Fibroblast of pulmonary artery (primary cell): ENCODE measurements at places on chromosomes 1 and 21.
A peak's percentile ranks its signal among the peaks of the same experiment; 100 is the strongest.

GRCh38 chr1:206890125-206891060 is 6.8 kb upstream of the IL24 start:
- peak; percentile 98 for DNase-seq

GRCh38 chr1:165862448-165862847 is 35.0 kb downstream of the UCK2 start:
- DNase-seq = no peak

GRCh38 chr1:212754193-212754592 is 37.4 kb downstream of the NSL1 start:
- no peak for DNase-seq

- DNase-seq = no peak
Observed at GRCh38 chr1:186113461-186113860, 261.6 kb downstream of the TPR start.

DNA sequence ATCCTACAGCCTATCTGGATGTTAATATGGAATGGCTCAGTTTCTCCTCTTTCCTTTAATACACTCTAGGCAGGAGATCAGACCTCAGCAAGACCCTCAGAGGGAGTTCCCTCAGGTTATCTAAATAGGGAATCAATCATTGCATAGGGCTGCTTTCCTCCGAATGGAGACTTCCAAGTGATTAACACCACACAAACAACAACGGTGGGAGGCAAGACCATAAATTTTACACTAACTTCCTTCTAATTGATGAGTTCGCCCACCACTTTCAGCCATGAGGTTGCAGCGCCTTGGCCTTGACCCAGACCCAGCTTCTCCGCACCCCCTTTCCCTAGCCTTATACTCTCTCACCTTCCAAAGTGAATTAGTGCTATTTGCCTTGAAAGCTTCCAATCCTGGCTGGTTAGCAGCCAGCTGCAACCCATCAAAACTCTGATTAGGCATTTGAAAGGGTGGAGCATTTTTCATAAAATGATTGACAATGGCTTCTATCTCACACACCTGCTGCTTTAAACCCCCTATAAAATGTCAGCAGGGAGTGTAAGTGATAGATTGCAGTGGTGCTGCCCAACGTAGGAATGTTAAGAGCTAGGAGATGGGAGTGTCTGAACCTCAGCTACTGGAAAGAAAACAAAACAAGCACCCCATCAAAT is 534.9 kb upstream of the USP24 start:
- DNase-seq = no peak

GRCh38 chr1:31669786-31670592 is 25.3 kb upstream of the PEF1 start:
- DNase-seq = peak; percentile 62

DNA sequence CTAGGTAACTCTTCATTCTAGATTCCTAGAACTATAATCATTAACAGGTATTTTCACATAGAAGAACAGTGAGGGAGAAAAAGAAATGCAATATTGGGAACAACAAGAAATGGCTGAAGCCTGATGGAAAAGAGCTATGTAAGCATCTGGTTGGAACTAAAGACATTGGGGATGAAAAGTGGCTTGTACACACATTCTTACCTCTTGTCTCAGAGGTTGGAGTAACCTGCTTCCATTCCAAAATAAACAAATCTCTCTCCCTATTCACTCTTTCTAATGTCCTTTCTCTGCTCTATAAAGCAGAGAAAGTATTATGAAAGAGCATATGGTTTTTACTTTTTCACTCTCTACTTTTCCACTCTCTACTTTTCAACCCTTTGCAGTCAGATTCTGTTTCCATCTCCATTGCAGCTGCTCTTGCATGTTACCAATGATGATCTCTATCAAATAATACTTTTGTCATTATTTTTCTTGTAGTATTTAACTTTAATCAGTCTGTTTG is 37.5 kb downstream of the CMPK1 start:
- no peak for DNase-seq

DNA sequence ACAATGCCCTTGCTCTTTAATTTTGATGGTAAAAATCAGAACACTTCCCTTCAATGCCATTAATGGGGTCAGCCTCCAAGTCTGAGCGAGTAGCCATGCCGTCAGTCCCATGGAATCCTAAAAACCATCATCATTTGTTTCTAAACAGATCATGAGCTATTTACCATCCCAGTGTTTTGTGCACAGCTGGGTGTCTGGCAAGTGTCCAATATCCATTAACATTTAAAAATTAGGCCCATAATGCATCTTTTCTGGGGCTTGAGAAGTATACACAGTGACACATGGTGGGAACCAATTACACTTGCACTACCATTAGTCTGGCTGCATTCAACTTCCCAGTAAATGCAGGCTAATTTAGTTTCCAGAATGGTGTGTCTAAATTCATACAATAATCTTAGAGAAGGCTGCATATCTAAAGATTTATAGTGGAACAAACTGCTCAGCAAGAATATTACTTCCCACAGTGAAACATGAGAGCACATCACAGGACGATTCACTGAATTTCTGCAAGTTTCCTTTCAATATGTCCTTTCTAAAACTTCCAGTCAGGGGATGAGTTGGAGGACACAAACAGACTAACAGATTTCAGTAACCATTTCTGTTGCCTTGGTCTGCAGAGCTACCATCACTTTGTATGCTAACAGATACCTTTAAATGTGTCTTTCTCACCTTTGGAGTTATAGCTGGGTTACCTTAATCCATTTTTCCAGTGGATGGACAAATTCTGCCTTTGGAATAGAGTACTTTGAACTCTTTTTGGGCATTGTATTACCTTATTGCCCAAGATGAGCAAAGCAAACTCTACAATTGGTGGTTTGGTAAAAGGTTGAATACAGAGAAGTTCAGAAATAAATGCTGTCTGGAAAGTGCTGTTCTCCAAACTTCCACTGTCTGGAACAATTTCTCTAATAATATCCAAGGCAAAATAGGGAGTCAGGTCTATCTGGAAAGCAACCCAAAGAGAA is 258.0 kb downstream of the PTBP2 start:
- DNase-seq = no peak

DNA sequence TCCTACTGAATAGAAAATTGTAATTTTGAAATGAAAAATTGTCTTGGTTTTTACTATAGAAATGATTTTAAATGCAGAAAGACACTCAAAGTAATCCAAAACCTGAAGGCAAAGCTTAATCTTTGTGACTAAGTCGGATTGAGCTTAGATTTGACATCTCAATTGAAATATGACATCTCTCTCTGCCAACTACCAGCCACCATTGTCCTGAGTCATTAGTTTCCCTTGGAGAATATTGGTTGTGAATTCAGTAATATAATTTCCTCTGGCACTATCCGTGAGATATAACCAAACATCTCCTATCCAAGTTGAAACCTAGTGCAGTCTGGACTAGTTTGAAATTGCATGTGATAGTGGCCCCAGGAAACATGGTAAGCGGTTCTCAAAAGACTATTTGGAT is 37.1 kb downstream of the PLA2G4A start:
- DNase-seq = no peak

GRCh38 chr1:76510672-76511557 is 356.4 kb upstream of the ST6GALNAC5 start:
- DNase-seq = no peak

GRCh38 chr1:65048335-65048734 is 82.0 kb upstream of the JAK1 start:
- DNase-seq = no peak

- DNase-seq = no peak
Observed at GRCh38 chr21:45409466-45410150, 4.6 kb downstream of the COL18A1 start.

DNA sequence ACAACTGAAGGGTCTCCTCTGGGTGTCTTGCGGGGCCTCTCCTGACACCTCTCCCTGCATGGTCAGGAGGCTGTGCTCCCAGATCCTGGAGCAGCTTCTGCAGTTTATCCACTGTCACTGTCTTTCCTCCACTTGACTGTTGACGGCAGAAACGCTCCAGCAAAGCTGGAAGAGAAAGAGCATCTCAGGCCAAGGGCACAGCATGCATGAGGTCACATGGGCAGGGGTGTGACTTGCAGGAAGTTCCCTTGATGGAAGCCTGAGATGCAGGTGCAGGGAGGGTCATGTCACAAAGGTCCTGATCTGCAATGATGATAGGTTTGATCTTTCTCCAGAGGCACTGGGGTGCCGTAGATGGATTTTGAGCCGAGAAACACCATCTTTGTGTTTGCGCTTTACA is 23.3 kb downstream of the SLC44A3 start:
- DNase-seq = no peak

- DNase-seq = no peak
Observed at GRCh38 chr1:81125672-81126071, 675.1 kb upstream of the ADGRL2 start.

DNA sequence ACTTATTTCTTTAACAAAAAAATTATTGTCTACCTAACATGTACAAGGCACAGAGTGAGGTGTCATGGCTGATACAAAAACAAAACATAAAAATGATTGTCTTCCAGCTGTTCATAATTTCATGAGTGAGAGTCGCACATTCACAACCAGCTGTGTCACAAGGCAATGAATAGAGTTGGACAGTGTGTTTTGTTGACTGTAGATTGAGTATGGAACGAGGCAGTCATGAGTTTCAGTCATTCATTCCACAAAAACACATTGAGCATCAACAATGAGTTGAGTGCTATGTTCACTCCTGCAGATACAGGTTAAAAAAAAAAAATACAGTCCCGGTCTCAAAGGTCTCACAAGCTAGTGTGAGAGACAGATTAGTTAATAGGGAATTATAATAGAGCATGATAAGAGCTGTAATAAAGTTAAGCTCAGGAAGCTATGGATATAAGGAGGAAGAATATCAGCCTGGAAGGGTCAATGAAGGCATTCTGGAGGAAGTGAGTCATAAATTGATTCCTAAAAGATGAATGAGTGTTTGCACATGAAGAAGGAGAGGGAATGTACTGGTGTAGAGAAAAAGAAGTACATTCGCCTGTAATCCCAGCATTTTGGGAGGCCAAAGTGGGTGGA is 47.8 kb upstream of the ARHGAP29 start:
- DNase-seq = no peak

DNA sequence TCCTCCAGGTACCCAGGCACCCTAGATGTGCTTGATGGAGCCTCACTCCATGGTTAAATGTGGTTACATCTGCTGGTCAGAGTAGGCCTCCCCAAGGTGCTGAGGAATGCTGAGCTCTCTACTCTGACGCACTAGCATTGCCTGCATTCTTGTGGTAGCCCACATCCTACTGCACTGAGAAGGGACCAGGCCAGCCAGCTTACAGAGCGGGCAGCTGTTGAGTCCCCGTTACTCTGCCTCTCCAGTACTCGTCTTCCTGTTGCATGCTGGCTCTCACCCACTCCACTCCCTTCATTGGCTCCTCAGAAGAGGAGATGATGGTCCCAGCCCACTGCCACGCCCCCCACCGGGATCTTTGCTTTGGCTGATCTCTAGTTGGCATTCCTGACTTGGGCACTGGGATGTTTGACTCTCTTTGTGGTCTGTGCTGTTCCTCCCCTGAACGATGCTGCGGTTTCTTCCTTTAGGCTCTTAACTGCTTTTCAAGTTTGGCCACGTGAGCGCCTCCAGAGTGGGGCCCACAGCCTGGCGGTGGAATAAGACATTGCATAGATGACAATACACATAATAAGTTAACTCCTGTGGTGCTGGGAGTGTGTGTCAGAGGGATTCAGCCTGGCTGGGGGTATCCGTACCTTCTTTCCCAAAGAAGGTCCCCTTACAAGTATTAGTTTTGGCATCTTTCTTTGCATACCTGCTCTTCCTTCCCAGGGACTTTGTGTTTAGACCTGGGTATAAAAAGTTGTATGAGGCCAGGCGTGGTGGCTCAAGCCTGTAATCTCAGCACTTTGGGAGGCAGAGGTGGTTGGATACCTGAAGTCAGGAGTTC is 18.6 kb downstream of the AZIN2 start:
- DNase-seq = peak; percentile 100

DNA sequence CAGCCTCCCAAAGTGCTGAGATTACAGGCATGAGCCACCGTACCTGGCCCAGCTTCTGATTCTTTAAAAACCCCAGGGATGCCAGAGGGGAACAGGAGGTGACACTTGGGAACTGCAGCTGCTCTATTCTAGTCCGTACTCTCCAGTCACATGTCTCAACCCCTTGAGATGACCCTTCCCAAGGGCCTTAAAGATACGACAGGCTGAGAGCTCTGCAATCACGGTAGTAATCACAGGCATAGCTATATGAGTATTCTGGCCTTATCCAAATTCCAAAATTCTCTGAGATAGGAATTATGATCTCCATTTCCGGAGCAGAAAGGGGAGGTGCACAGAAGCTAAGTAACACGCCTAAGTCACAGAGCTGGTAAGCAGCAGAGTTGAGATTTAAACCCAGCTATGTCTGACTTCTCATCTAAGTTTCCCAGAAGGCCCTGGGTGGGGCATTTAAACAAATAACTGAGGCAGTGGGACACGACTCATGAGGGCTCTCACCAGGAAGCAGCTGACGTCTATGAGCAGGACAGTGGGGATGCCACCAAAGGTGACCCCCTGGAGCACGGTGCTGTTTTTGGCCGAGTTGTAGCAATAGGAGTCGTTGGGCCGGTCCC is 5.2 kb downstream of the TMEM63A start:
- DNase-seq = no peak

DNA sequence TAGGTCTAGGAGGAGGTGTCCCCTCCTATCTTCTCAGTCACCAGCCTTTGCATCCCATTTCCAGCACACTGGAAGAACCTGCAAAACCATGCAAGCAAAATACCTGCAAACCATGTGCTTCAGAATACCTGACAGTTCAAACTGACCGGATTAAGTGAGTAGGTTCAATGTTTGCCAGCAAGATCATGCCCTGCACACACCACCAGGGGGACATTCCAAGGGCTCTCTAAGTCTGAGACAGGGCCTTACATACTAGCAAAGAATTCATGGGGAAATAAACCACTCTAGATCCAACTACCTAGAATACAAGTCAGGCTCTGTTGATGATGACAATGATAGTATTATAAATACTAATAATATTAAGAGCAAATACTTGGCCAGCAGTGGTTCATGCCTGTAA is 27.6 kb downstream of the INPP5B start:
- peak; percentile 39 for DNase-seq

GRCh38 chr1:189851806-189852367 is 625.8 kb downstream of the BRINP3 start:
- DNase-seq = no peak

DNA sequence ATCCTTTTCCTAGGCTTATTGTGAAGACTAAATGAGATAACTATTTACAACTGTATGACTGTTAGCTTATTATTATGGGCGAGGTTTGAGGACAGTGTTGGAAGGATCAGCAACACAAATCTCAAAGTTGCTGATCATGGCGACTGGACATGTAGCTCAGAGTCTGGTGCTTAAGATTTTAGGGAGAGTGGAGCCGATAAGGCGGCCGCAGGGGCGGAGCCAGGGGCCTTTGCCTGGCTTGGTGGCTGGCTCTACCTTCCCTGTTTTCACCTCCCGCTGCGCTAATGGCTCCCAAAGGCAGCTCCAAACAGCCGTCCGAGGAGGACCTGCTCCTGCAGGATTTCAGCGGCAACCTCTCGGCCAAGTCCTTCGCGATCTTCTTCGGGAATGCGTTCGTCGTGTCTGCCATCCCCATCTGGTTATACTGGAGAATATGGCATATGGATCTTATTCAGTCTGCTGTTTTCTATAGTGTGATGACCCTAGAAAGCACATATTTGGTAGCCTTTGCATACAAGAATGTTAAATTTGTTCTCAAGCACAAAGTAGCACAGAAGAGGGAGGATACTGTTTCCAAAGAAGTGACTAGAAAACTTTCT is 45.5 kb downstream of the GIPC2 start:
- no peak for DNase-seq

- no peak for DNase-seq
Observed at GRCh38 chr1:30360281-30360680, 363.1 kb downstream of the MATN1 start.

GRCh38 chr1:11483581-11484320 is 4.8 kb downstream of the DISP3 start:
- DNase-seq = no peak
